ENCODE measurements at places on chromosomes 11 and 22.

GRCh38 chr22:39470451-39471291 lies 13.9 kb downstream of the MGAT3 start:
- DNase-seq = no peak

DNA sequence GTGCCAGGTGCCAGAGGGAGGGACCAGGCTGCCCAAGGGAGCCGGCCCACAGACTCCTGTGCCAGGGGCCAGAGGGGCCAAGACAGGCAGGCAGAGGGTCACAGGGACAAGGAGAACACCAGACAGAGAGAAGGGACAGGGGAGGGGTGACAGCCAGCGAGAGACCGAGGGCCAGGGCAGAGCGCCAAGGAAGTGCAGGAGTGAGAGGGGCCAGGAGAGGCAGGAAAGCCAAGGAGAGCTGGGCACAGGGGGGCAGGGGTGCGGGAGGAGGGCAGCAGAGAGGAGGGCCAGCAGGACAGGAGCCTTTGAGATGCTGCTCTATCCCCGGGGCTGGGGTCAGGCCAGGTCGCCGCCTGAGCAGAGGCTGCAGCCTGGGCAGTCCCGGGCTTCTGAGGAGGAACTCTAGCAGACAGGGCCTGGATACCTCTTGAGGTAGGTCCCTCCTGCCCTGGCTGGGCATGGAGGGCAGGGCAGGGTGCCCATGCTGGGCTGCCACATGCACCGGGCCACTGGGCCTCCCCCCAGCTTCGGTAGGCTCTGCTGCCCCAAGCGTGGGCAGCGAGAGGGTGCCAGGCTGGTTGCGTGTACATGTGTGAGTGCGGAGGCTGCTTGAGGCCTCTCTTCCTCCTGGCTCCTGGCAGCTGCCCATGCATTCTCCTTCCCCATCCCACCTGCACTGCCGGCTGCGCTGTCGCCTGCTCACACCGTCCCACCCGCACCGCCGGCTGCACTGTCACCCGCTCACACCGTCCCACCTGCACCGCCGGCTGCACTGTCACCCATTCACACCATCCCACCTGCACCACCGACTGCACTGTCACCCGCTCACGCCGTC lies 12.2 kb downstream of the LSP1 start:
- no peak for DNase-seq

DNA sequence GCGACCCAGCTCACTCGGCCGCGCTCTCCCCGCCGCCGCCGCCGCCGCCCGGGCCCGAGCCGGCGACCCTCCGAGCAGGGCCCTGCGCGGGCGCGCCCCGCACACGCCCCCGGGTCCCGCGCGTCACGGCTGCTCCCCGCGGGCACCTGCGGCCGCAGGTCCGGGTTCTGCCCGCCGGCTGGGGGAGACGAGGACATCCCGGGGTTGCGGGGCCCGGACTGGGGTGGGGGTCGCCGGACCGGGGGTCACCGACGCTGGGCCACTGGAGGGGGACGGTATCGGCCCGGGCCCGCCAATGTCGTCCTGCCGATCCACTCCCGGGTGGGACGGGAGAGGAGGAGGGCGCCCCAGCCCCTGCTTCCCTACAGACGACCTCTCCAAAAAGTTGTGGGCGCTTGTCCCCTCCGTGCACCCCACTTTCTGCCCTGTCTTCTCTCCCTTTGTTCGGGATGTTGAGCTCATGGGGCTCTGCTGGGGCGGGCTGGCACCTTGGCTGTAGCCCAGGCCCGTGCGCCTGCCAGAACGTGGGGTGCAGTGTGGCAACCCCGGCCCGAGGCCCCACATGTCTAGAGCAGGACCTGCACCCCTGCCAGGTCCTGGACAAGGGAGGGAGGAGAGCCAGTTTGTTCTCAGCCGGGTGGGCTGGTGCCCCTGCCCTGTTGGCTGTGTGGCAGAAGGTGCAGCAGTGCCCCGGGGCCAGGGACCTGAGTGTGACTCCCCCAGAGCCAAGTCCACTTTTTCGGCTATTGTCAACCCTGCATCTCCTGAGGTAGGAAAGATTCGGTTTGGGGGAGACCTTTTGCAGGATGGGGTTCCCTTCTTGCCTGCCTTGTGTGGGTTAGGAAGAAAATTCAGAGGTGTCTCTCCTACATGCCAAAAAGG lies 40.2 kb upstream of the CELSR1 start:
- no peak for DNase-seq

- DNase-seq = peak; percentile 38
These were observed 319.0 kb downstream of the DDX10 start for GRCh38 chr11:108983636-108984420.

- DNase-seq = no peak
These were observed 9.1 kb downstream of the SLN start for GRCh38 chr11:107702723-107703122.

- DNase-seq = peak; percentile 43
These were observed 111.5 kb downstream of the PKNOX2 start for GRCh38 chr11:125275905-125276618.

- DNase-seq = no peak
These were observed at the start of gene OR4D9 for GRCh38 chr11:59510941-59511589. OR4D9 (plus strand) TSS chr11:59511539; CDS start chr11:59514913, 3,374 bp downstream.

- peak; percentile 3 for DNase-seq
These were observed 27.4 kb upstream of the GRIA4 start for GRCh38 chr11:105582497-105582896.

DNA sequence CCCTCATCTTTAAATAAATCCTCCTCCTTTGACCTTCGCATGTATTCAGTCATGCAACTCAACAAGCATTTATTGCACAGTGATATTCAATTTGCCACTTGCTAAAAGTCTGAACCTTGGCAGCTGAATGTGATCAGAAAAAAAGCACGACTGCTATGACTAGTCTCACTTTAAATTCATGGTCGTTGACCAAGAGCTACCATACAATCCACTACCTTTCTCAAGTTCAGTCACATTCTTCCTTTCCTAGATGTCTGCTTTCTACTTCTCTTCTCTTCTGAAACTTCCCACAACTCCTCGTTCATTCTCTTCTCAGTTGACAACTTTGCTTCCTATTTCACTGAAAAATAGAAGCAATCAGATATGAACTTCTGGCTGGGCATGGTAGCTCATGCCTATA lies 2.0 kb upstream of the SAA1 start:
- no peak for DNase-seq

- DNase-seq = peak; percentile 87
These were observed 2.1 kb downstream of the CCDC88B start for GRCh38 chr11:64341851-64342791.

DNA sequence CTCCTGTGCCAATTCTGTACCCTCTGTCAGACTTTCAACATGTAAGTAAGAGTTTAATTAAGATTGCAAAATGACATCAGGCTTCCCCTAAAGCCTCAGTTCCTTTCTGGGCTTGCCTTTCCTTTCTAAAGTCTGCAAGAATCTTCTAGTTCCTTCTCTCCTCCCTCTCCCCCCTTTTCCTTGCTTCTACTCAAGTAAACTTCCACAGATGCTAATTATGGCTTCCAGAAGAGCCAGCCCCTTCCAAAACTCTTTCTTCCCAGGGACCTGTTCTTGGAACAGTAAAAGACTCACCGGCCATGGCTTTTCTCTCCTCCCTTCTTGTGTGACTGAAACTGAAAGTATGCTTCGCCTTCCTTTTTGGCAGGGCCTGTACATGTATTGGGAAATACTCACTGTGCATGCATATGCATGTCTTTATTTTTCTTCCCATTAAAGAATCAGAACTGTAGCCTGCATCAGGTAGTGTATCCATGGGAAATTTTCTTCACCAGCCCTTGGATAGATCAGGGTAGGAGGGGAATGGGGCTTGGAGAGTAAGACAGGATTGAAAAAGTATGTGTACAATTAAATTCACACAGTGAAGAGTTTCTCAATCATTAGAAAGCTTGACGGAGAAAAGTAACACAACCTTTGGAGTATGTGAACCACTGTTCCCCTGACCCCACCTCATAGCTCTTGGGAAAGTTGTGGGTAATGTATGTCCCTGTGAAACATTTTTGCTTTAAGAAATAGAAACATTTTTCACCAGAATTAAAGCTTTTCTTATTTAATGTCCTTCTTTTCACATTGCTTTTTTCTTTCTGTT lies at the start of gene CASP1:
Gene CASP1 (minus strand): TSS at position 332 of the 808 bp plus-strand sequence. CDS start 31 bp downstream, at position 301.
- peak; percentile 72 for DNase-seq

GRCh38 chr11:65547446-65548125 lies 10.6 kb downstream of the LTBP3 start:
- no peak for DNase-seq

- no peak for DNase-seq
These were observed 56.4 kb downstream of the TRAF6 start for GRCh38 chr11:36453678-36454077.

- peak; percentile 91 for DNase-seq
These were observed 28.1 kb upstream of the FBXO3 start for GRCh38 chr11:33802194-33802950.

DNA sequence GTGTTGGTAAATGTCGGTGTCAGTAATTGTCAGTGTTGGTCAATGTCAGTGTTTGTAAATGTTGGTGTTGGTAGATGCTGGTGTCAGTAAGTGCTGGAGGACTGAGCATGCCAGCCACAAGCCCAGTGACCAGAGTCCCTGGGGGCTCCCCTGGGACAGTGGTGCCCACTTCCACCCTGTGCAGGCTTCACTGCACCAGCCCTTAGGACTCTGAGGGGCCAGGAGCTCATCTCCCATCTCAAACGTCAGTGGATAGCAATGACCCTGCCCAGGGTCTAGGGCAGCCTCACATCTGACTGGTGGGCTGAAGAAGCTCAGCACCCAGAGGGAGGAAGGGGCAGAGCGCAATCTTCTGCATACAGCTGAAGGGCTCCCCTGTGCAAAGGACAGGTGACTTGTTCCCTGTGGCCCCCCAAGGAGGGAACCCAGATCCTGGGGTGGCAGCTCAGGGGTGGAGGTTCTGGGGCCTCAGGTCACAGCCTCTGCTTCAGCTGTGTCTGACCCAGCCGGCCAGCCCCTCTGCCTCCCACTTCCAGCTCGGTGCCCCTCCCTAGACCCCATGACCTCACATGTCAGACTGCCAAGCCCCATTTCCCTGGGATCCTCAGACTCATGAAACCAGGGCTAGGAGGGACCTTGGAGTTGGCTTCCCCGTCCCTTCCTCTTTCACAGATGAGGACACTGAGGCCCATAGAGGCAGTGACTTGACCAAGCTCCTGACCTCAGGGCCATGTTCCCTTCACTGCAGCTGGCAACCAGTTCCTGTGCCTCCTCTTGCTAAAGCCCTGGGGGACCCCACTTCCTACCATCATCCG lies 138.4 kb downstream of the CRYBB2 start:
- no peak for DNase-seq

GRCh38 chr11:27861706-27862430 lies 161.6 kb upstream of the BDNF start:
- DNase-seq = peak; percentile 85

DNA sequence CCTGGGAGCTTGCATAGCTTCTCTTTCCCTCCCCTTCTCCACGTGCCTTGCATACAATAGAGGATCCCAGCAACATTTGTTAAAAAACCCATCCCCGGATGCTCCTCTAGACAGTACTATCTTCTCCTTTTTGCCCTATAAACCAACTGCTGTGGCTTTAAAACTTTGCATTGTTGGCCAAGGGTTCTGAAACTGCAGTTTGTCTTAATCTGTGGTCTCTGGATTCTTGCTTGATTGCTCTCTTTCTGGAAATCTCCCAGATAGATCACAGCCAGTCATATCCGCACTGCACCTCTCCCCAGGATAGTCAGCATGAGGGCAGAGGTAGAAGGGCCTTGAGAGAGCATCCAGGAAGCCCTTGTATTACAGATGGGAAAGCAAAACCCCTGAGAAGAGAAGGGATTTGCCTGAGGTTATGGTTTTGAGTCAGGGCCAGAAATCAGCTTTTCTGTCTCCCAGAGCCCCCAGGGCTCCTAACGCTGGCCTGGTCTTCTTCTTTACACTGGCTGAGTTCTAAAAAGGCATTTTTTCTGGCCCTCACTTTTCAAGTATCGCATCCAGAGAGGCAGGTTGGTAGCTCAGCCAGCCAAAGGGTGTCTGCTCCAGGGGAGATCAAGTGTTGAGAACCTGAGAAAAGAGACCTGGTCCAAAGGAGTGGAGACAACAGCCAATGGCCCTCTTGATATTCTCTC lies 70.6 kb downstream of the ADM start:
- peak; percentile 92 for DNase-seq

GRCh38 chr11:123544631-123545375 lies 109.6 kb downstream of the SCN3B start:
- no peak for DNase-seq

- DNase-seq = no peak
These were observed 1.2 kb downstream of the ACCS start for GRCh38 chr11:44067266-44067665.

DNA sequence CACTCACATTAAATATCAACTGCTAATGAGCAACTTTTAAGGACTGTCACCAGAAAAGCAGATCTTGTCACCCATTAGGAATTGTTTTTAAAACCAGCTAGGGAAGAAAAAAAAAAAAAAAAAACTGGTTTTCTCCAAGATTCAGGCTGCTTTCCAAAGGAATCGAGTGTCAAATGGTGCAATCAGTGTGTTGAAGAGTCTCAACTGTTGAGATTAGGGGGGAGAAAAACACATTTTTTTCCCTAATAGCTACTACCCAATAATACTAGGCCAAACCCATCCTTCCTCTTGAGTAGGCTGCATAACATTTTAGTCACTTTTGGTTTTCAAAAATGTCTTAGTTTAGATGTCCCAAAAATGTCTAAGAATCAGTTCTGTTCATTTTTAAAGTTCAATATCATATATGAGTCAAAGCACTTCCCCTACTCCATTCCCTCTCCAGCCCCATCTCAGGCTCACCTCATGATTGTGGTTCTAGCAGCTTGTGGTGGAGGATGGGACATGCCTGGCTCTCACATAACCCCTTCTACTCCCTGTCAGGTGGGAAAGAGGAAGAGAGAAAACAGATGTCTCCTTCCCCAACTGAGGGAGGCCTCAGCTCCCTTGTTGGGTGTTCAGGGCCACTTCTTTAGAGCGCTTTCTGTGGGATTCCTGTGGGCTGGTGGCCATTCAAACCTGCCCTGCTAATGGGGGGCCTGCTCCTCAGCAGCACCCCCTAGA lies 193.6 kb downstream of the CWF19L2 start:
- DNase-seq = no peak

DNA sequence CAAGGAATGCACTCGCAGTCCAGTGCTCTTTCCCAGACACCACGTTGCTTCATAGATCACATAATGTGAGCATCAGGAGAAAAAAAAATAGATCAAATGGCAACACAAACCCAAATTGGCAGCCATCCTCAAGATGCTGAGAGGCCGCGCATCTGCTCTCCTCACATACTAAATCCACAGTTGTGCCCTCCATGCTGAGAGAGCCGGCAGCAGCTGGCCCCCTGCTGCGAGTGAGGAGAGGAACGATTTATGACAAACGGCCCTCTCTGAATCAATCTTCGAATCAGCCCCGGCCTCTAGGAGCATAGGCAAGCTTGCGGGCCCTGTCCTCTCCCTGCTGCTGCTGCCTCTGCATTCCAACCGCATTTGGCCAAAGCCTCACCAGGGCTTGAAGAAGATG lies 159.9 kb upstream of the TENM4 start:
- peak; percentile 72 for DNase-seq

DNA sequence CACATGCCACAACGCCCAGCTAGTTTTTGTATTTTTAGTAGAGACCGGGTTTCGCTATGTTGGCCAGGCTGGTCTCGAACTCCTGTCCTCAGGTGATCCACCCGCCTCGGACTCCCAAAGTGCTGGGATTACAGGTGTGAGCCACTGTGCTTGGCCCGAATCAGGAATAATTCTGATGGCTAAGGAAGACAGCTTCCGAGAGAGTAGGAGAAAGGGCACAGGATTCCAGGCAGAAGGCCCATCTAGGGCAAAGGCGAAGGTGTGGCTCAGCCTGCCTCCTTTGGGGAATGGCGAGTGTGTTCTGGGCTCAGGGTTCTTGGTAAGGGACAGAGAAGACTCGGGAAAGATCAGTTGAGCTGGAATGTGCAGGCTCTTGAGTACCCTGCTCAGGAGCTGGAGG lies 1.6 kb upstream of the SYCE3 start:
- DNase-seq = no peak

Measured in fibroblast of skin of scalp (primary cell).